ENCODE measurements at places on chromosomes 12 and 14. TPM values are rescaled to one million over a fixed set of nuclear protein-coding genes. Genes with fewer than 3 reads are reported as not detected.

The CLEC6A gene
- total RNA-seq: not detected

The FGF6 gene
- total RNA-seq: not detected

The POTEG gene
- total RNA-seq: not detected

DNA sequence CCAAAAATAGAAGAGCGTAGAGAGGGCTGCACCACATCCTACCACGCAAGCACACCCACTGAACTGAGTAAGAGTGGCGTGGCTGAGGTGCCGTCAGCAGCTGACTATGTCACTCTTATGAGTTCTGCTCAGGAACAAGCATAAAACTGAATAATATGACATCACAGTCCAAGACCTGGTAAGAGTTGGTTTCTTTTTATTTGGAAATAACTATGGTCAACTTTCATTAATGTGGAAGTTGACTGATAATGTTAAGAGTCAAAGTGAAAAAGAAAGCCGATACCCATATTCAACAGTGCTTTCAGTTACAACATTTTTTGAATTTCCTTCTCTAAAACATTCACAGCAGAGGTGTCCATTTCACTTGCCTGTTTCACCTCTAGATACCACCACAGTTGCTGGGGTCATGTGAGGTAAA lies 44.6 kb downstream of the GNS start:
- DNase-seq: no peak

- DNase-seq: no peak
These were observed 37.8 kb downstream of the MARK3 start for GRCh38 chr14:103423050-103423461.

- DNase-seq: no peak
These were observed 120.9 kb downstream of the SLC38A6 start for GRCh38 chr14:61101803-61102548.
